ENCODE measurements at places on chromosomes 7 and 10. TPM values are rescaled to one million over a fixed set of nuclear protein-coding genes. Genes with fewer than 3 reads are reported as not detected.

The SUGCT gene
- total RNA-seq = 0.81 TPM

GRCh38 chr10:127908106-127908958, 1.4 kb downstream of the PTPRE start:
- no peak for DNase-seq

GRCh38 chr7:96778263-96778662, 68.6 kb upstream of the SEM1 start:
- no peak for DNase-seq

GRCh38 chr10:93813507-93814465, 56.0 kb downstream of the LGI1 start:
- DNase-seq = no peak

GRCh38 chr7:87818336-87818735, 57.8 kb downstream of the SLC25A40 start:
- DNase-seq = no peak

DNA sequence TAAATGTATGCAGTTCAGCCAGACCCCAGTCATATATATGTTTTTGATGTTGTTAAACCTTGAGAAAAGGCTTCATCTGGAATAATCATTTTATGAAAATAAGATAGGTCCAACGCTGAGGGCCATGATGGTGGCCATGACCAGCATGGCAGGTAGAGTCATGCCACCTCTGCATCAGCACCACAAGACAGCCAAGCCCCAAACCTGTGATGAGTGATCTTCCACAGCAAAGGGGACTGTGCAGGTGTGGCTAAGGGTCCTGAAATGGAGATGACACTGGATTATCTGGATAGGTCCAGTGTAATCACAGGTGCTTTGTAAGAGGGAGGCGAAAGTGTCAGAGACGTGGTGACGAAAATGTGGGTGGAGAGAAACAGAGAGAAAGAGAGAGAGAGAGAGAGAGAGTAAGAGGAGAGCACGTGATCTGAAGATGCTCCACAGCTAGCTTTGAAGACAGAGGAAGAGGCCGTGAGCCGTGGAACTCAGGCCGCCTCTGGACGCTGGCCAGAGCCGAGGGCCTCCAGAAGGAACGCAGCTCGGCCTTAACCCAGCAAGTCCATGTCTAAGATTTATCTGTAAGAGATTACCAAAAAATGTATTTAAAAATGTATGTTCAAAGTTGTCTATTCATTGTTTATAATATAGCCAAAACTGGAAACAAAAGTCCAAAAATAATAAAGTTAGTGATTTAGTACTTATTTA, 304.4 kb upstream of the SHH start:
- DNase-seq = no peak

GRCh38 chr7:73615886-73616285, 8.4 kb downstream of the MLXIPL start:
- DNase-seq = no peak

The CYP3A7 gene
- not detected for total RNA-seq

The UCN3 gene
- total RNA-seq = not detected

DNA sequence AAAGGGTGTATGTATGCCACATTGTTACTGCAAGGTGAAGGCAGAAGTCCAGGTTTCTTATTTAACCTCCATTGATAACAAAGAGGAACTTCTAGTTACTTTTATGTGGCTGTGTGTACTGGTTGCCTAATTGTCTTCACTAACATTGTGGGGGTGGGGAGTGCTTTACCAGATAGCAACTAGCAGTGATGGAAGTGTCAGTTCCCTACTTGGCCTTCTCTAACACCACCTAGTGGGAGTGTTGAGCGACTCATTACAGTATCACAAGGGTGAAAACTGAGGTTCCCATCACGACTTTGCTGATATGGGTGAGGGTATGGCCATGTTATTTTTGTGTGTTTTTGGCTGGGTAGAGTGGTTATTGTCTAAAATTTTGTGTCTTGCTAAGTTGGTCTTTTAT, 274.4 kb downstream of the THSD7A start:
- DNase-seq = no peak

The PAPSS2 gene
- 0.54 TPM for total RNA-seq

- no peak for DNase-seq
Measured at GRCh38 chr7:68678196-68678595, 920.1 kb upstream of the AUTS2 start.

DNA sequence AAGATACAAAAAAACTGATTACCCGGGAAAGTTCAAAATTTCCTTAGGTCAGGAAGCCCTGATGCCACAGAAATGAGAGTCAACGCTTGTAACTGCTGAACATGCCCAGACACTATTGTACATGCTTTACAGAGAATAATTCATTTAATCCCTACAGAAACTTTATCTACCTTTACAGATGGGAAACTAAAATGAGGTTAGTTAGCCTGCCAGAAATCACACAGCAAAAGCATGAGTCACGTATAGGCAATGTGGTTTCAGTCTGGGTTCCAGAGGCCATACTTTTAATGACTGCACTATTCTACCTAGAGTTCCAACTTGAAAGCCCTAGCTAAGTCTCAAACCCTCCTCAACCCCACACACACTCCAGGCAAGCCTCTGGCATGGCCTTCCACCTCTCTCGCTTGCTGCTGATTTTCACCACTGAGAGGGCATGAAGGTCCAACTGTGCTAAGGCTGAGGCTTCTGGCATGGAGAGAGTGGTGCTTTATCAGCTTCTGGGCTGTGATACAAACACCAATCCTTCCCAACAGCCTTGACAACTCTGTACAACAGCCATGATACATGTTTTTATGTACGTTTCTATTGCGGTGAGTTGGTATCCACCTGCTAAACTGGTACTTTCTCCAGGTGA, 1011.2 kb upstream of the GHITM start:
- no peak for DNase-seq

GRCh38 chr7:134941185-134941900, 45.0 kb upstream of the AGBL3 start:
- DNase-seq = no peak

DNA sequence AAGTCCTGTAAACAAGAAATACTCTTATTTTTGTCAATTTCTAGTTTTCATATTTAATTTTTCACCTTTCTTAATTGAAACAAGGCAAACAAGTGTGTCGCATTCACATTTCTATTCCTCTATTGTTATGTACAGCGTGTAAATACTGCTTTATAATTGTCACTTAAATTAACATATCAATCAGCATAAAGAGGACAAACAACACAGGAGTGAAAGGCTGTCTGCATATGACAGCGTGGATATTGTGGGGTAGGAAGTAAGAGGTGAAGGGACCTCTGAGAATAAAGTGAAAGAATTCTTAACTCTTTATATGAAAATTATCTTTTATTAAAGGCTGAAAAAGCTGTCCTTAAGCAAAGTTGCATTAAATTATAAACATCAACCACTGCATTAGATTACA, 797.9 kb upstream of the COBL start:
- DNase-seq = no peak

The CYP26C1 gene
- 0.54 TPM for total RNA-seq

GRCh38 chr10:132833421-132834111, 47.6 kb upstream of the NKX6-2 start:
- DNase-seq = no peak

GRCh38 chr10:103543617-103544525, 50.4 kb downstream of the NEURL1 start:
- no peak for DNase-seq

DNA sequence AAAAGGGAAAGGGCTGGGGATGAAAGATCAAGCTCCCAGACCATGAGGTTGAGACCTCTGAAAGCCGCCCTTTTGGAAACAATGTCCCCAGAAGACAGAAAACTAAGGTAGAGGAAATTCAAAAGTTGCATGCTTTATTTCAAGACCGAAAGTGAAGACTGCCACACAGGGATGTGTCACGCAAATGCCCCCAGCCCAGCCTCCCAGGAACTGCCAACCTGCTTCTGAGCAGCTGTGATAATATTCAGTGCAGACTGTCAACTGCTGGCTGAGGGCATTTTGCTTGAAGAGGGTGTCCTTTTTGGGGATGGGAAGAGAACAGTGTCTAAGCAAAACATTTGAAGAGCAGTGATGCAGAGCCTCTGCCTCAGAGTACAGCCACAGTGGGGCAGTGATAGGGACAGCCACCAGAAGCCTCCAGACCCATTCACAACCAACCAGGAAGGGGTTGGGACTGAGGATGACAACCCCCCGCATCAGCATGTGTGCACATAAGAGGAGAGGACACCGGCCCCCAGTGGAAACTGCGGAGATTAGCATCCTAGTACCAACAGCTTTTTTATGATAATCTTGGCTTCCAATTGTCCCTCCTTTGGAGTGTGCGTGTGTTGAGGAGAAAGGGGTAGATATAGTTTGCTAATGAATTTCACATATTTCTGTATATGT, 34.7 kb upstream of the NFE2L3 start:
- peak; percentile 26 for DNase-seq

DNA sequence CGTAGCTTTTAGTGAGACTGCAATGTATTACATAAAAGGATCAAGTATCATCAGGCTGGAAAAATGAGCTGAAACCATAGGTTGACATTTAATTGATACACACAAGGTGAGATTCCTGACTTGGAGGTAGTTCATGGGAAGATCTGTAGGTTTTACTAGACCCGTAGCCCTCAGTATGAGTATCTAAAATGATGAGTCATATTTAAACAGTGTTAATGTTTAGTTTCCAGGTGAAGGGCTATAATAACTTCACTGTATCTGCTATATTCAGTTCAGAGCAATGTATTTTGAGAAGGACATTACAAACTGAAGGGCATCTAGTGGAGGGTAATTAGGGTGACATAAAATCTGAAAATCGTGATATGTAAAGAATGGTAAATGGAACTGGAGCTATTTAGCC, 35.0 kb downstream of the ENTPD1 start:
- DNase-seq = no peak

The PON3 gene
- total RNA-seq = under 0.01 TPM

DNA sequence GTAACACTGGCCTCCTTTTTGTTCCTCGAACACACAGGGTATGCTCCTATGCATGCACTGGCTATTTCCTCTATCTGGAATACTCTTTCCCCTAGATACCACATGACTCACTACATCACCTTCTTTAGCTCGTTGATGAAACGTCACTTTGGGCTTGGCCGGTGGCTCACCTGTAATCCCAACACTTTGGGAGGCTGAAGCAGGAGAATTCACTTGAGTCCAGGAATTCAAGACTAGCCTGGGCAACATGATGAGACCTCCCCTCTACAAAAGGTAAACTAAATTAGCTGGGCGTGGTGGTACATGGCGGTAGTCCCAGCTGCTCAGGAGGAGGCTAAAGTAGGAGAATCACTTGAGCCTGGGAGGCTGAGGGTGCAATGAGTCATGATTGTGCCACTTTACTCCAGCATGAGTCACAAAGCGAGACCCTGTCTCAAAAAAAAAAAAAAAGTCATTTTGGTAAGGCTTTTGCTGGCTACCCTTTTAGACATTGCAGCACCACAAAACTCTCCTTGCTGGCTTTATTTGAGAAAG, 14.5 kb downstream of the ANKIB1 start:
- DNase-seq = no peak

Measured in hematopoietic multipotent progenitor cell (in vitro differentiated cells).